ENCODE measurements at places on chromosomes 1 and 21.

GRCh38 chr1:203656796-203657747, 30.4 kb downstream of the ATP2B4 start:
- H3K4me1 ChIP-seq: peaks cover 66% of the 10 kb centered on the region
- DNase-seq: no peak
- peaks cover 30% of the 10 kb centered on the region for H3K36me3 ChIP-seq
- H3K27ac ChIP-seq: peak overlapping the region; percentile 35
- no peaks in the 10 kb centered on the region for H3K27me3 ChIP-seq

DNA sequence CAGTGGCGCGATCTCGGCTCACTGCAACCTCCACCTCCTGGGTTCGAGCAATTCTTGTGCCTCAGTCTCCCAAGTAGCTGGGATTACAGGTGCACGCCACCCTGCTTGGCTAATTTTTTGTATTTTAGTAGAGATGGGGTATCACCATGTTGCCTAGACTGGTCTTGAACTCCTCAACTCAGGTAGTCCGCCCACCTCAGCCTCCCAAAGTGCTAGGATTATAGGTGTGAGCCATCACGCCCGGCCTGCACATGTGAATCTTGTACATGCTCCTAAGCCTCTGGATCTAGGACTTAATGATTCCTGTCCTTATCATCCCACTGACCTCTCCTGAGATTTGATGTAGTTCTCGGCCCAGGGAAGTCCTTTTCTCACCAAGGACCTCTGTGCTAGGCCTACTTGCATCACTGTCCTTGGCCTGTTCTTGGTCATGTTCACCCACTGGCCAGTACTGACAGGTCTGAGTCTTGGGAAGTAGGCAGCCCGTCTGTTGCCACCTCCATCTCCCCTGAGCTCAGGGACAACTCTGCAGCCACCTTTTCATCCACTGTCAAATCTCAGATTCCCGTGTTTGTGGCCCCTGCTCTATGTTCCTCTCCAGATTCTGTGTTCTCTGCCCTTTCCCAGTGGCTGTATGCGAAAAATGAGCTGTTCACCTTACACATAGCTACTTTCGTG, 9.4 kb downstream of the HYI start:
- no peaks in the 10 kb centered on the region for H3K4me1 ChIP-seq
- H3K36me3 ChIP-seq: peaks cover 12% of the 10 kb centered on the region
- H3K27ac ChIP-seq: no peak overlapping the region
- H3K4me3 ChIP-seq: no peak overlapping the region
- H3K27me3 ChIP-seq: no peaks in the 10 kb centered on the region

DNA sequence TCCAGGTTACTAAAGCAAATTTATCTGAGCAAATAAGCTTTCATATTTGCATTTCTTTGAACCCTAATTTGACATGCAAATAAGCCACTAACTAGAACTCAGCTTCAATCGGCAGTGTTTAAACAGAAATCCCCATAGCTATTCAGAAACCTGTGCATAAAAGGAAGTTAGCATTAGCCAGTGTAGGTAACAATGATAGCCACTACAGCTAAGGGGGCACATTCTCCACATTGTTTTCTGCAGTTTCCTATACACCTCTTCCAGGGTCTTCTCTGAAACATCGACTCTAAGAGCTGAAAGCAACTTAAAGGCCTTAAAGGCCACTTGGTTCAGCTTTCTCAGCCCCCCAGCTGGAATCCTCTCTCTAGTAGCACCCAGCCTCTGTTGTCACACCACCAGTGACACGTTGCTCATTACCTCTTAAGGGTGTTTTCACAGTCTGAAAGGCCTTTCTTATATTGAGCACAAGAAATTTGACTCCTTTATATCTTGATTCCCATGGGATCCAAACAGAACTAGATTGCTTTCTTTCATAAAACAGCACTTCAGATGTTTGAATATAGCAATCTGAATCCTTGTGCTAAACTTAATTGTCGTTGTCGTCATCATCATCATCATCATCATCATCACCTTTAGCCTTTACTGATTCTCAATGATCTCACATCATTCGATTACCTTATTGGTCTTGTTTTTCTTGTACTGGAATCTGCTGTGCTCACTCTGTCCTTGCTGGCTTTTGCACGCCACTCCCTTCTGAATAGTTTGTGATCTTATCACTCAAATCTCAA, 93.9 kb upstream of the DAB1 start:
- no peak overlapping the region for H3K4me3 ChIP-seq
- no peaks in the 10 kb centered on the region for H3K27me3 ChIP-seq
- no peak overlapping the region for H3K27ac ChIP-seq
- no peaks in the 10 kb centered on the region for H3K36me3 ChIP-seq
- DNase-seq: no peak
- no peaks in the 10 kb centered on the region for H3K4me1 ChIP-seq

DNA sequence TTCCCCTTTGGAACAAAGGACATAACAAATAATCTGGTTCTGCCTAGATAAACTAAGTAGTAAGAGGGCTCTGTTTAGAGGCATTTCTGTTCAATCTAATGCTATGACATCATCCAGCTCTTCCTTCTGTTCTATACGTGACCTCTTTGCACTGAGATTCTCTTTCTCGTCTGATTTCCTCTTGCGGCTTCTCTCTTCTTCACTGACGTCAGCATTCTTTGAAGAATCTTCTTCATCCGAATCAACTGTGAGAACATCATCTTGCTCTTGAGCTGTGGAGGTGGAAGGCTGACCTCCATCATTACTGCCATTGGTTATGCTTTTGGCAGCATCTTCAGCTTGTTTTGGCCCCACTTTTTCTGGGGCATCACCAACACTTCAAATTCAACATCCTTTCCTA, 130.4 kb downstream of the HS2ST1 start:
- peaks cover 19% of the 10 kb centered on the region for H3K4me1 ChIP-seq
- peak; percentile 42 for DNase-seq
- peak overlapping the region; percentile 64 for H3K27ac ChIP-seq
- no peak overlapping the region for H3K4me3 ChIP-seq
- H3K36me3 ChIP-seq: peaks cover 13% of the 10 kb centered on the region

- H3K4me1 ChIP-seq: no peaks in the 10 kb centered on the region
- no peaks in the 10 kb centered on the region for H3K36me3 ChIP-seq
- H3K27me3 ChIP-seq: peaks cover 20% of the 10 kb centered on the region
- no peak overlapping the region for H3K4me3 ChIP-seq
- no peak for DNase-seq
Observed at GRCh38 chr1:88581703-88582102, 102.4 kb upstream of the PKN2 start.

- H3K4me1 ChIP-seq: no peaks in the 10 kb centered on the region
- no peak overlapping the region for H3K27ac ChIP-seq
- H3K27me3 ChIP-seq: peaks cover 7% of the 10 kb centered on the region
- no peaks in the 10 kb centered on the region for H3K36me3 ChIP-seq
- H3K4me3 ChIP-seq: no peak overlapping the region
Observed at GRCh38 chr1:175885326-175885725, 141.9 kb upstream of the TNR start.

GRCh38 chr1:172897738-172898137, 153.0 kb downstream of the TNFSF18 start:
- H3K4me1 ChIP-seq: peaks cover 35% of the 10 kb centered on the region
- peaks cover 57% of the 10 kb centered on the region for H3K27me3 ChIP-seq
- no peak overlapping the region for H3K27ac ChIP-seq
- peaks cover 12% of the 10 kb centered on the region for H3K36me3 ChIP-seq
- no peak for DNase-seq

DNA sequence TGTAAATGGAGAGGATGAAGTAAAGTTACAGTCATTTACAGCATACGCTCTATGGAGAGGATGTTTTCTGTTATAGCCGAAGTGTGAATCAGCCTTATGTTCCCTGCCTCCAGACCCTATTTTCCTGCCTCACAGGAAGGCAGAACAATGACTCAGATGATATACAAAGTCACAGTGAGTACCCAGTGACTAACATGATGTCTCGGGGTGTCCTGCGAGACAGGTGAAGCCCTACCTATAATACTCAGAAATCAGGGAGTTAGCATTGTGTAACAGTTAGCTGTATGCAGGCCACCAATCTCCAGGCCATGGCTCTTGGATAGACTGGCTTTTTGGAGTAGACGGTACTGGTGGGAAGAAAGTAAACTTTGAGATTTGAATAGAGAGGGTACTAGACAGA, 55.6 kb upstream of the FBXO28 start:
- H3K27ac ChIP-seq: no peak overlapping the region
- no peak for DNase-seq
- no peak overlapping the region for H3K4me3 ChIP-seq
- no peaks in the 10 kb centered on the region for H3K36me3 ChIP-seq

DNA sequence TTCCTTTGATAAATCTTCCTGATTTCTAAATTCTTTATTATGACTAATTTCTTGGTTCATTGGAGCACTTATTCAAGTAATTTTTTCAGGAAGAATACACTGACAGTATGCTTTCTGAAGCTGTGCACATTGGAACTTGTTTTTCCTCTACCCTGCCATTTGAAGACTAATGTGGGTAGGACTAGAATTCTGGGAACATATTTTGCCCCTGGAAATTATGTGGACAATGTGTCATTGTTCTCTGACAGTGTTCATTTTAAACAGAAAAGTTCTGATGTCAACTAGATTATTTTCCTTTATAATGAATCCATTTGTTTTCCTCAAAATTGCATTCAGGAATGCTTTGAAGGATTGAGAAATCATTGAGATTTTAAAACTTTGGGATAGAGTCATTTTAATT, 34.8 kb upstream of the ST6GALNAC5 start:
- peaks cover 4% of the 10 kb centered on the region for H3K27me3 ChIP-seq
- H3K4me3 ChIP-seq: no peak overlapping the region
- no peak for DNase-seq

DNA sequence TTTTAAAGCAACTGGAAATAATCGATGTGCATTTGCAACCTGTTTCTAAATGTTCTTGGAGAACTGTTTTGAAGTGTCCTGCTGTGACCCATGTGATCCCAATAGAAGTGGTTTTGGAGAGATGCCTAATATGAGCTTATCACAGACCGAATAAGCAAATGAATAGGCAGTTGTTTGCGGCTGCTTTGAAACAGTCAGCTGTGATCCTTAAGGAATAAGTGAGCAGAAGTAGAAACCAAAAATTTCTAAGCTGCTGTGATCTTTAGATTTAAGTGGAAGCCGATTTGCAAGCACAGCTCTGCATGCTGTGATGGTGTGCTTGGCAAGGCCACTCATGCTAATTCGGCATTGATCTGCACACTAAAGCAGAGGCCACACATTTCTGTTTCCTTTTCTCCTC, 329.5 kb upstream of the DUSP10 start:
- no peak for DNase-seq
- H3K27me3 ChIP-seq: peaks cover under 1% of the 10 kb centered on the region
- H3K27ac ChIP-seq: no peak overlapping the region
- H3K36me3 ChIP-seq: no peaks in the 10 kb centered on the region

- H3K27ac ChIP-seq: no peak overlapping the region
- H3K4me3 ChIP-seq: no peak overlapping the region
- H3K36me3 ChIP-seq: peaks cover 21% of the 10 kb centered on the region
- H3K4me1 ChIP-seq: peaks cover 30% of the 10 kb centered on the region
- no peak for DNase-seq
Observed at GRCh38 chr1:28326984-28327383, 1.9 kb upstream of the MED18 start.

- H3K27me3 ChIP-seq: peaks cover 5% of the 10 kb centered on the region
- no peak for DNase-seq
- H3K4me1 ChIP-seq: no peaks in the 10 kb centered on the region
- H3K4me3 ChIP-seq: no peak overlapping the region
Observed at GRCh38 chr1:211393203-211393602, 66.6 kb downstream of the TRAF5 start.

GRCh38 chr1:210815641-210816550, 318.1 kb downstream of the KCNH1 start:
- no peak overlapping the region for H3K4me3 ChIP-seq
- H3K27me3 ChIP-seq: peaks cover 15% of the 10 kb centered on the region
- H3K4me1 ChIP-seq: peaks cover 1% of the 10 kb centered on the region
- H3K27ac ChIP-seq: no peak overlapping the region
- H3K36me3 ChIP-seq: no peaks in the 10 kb centered on the region

DNA sequence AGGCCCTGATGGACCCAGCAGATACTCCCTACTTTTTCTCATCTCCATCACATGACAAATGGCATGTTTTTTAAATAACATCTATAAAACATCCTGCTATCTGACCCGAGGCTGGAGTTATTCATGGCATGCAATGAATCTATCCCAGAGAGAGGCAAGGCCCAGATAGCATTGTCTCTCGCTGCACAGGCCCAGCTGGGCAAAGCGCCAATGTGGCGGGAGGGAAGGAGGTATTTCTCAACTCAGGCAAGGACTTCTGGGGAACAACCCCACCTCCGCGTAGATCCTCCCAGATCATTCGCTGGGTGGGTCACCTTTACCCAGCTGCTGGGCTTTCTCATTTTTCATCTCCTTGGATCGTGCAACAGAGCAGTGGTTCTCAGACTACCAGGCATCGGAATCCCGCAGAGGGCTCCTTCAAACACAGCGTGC, 59.8 kb downstream of the ERG start:
- H3K27ac ChIP-seq: no peak overlapping the region
- H3K27me3 ChIP-seq: no peaks in the 10 kb centered on the region
- H3K4me1 ChIP-seq: no peaks in the 10 kb centered on the region
- no peak overlapping the region for H3K4me3 ChIP-seq
- no peak for DNase-seq

DNA sequence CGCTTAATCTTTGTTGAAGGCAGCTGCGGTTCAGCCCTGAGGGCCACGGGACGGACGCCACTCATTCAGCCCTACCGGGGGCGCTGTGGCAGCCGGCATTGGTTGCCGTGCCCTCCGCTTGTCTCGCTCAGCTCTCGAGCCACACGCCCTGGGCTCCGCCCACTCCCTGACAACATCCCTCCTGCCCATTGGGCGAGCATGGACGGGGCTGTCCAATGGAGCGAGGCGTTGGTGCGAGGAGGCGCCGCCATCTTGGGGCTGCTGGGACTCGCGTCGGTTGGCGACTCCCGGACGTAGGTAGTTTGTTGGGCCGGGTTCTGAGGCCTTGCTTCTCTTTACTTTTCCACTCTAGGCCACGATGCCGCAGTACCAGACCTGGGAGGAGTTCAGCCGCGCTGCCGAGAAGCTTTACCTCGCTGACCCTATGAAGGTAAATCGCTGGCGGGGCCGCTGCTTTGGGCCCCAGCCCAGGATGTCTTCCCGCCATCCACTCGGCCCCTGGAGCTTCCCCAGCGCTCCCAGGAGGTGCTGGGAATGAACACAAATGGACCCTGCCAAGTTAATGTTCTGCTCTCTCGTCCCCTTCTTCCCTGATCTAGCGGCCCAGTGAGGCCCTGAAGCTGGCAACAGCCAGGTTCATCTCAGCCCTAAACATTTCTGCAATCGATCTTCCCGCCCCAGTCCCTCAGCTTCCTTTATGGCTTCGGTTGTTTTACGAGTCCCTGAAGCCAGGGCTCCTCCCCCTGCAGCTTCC, at the start of gene SRP9:
Gene SRP9 (plus strand): TSS at position 244 of the 754 bp plus-strand sequence. CDS start 115 bp downstream, at position 359.
- peaks cover 29% of the 10 kb centered on the region for H3K4me1 ChIP-seq
- no peak within 1 kb of the TSS for H3K27ac ChIP-seq
- H3K4me3 ChIP-seq: no peak within 1 kb of the TSS
- peaks cover 25% of the 10 kb centered on the region for H3K36me3 ChIP-seq
- H3K27me3 ChIP-seq: no peaks in the 10 kb centered on the region
- DNase-seq: peak; percentile 100
